ENCODE measurements at places on chromosomes 6 and 20.

- DNase-seq = no peak
Measured at GRCh38 chr6:489001-489400, 97.4 kb downstream of the IRF4 start.

DNA sequence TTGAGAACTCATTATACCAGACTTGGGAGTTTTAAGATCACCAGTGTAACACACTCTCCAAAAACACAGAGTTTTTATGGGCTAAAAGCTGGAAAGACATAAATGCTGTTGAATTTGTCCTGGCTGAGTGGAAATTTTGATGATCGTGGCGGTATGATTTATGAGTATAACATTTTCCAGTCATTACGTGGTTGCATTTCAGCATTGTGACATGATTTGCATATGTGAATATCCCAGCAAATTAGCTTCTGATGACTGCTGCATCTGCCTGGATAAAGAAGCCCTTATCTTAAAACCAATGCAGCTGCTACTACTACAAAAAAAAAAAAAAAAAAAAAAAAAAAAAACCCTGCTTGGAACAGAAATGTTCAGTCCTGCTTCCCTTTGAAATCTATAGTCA, 850.9 kb downstream of the TFAP2A start:
- no peak for DNase-seq

- DNase-seq = no peak
Measured at GRCh38 chr6:101747160-101747559, 353.7 kb downstream of the GRIK2 start.

DNA sequence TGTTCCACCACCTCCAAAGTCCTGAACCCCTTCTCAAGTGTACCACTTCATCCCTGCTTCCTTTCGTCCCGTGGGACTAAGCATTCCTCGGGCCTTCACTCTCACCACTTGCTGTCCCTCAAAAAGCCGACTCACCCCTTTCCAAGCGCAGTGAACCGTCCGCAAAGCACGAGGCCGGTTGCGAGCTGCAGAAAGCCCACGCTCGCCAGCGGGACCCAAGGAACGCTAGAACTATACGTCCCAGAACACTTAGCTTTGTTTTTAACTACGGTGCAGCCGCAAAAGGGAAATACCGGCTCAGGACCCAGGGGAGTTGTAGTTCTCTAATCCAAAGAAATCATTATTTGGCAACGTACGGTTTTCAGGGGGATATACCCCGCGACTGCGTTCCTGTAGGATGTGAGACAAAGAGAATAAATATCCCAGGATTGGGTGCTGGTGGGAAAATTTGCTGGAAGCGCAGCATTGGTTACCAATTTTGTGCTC, 416 bp upstream of the POLR1H start:
- DNase-seq = peak; percentile 42

GRCh38 chr20:10857352-10858070, 183.7 kb upstream of the JAG1 start:
- DNase-seq = no peak

DNA sequence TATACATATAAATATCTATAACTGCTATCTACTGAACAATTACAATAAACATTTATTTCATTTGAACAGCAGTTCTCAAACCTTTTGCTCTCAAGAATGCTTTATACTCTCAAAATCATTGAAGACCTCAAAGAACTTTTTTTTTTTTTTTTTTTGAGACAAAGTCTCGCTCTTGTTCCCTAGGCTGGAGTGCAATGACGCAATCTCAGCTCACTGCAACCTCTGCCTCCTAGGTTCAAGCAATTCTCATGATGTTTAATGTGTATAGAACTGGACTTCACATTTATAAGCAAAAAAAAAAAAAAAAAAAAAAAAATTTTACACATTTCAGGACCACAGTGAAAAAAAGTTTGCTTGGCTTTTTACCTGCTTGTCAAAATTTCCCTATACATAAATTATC, 11.7 kb downstream of the UBE2V1 start:
- no peak for DNase-seq
